ENCODE measurements at places on chromosomes 3 and 15. TPM values are rescaled to one million over a fixed set of nuclear protein-coding genes. Genes with fewer than 3 reads are reported as not detected.

GOLGA8G gene
- polyA plus RNA-seq: not detected

SUSD5 gene
- polyA plus RNA-seq: 1.2 TPM

DNA sequence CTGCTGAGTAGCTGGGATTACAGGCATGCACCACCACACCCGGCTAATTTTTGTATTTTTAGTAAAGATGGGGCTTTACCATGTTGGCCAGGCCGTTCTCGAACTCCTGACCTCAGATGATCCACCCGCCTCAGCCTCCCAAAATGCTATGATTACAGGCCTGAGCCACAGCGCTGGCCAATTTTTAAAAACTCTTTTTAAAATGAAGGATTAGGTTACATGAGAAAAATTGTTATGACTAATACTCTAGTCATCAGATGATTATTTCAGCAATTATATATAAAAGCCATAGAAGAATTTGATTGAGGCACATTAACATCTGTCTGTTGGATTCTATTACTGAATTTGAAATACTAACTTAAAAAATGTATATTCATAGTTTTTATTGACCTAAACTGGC lies 134.1 kb upstream of the MNS1 start:
- H3K27ac ChIP-seq: no peak overlapping the region
- no peaks in the 10 kb centered on the region for H3K36me3 ChIP-seq
- H3K4me1 ChIP-seq: no peaks in the 10 kb centered on the region
- no peak overlapping the region for H3K4me3 ChIP-seq
- no peaks in the 10 kb centered on the region for H3K27me3 ChIP-seq

GRCh38 chr15:86036243-86036642 lies 43.4 kb upstream of the AGBL1 start:
- no peaks in the 10 kb centered on the region for H3K4me1 ChIP-seq
- H3K27me3 ChIP-seq: no peaks in the 10 kb centered on the region
- no peak for DNase-seq
